ENCODE measurements at places on chromosomes 7 and 10. TPM values are rescaled to one million over a fixed set of nuclear protein-coding genes. Genes with fewer than 3 reads are reported as not detected.
A peak's percentile ranks its signal among the peaks of the same experiment; 100 is the strongest.

GRCh38 chr10:19828278-19829049, 12.2 kb downstream of the PLXDC2 start:
- H3K36me3 ChIP-seq, result no peaks in the 10 kb centered on the region
- H3K4me1 ChIP-seq, result no peaks in the 10 kb centered on the region
- no peak overlapping the region for H3K4me3 ChIP-seq
- DNase-seq, result no peak
- no peak overlapping the region for H3K27ac ChIP-seq
- H3K27me3 ChIP-seq, result no peaks in the 10 kb centered on the region

Gene RPS24
- total RNA-seq, result 1,722 TPM

DNA sequence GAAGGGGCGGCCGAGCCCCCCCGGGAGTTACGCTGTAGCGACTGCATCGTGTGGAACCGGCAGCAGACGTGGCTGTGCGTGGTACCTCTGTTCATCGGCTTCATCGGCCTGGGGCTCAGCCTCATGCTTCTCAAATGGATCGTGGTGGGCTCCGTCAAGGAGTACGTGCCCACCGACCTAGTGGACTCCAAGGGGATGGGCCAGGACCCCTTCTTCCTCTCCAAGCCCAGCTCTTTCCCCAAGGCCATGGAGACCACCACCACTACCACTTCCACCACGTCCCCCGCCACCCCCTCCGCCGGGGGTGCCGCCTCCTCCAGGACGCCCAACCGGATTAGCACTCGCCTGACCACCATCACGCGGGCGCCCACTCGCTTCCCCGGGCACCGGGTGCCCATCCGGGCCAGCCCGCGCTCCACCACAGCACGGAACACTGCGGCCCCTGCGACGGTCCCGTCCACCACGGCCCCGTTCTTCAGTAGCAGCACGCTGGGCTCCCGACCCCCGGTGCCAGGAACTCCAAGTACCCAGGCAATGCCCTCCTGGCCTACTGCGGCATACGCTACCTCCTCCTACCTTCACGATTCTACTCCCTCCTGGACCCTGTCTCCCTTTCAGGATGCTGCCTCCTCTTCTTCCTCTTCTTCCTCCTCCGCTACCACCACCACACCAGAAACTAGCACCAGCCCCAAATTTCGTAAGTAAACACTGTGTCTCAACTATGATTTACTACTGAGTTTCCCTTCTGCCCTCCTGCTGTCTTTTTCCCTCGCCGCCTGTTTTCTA, 666 bp downstream of the NRG3 start:
- no peak overlapping the region for H3K4me3 ChIP-seq
- no peaks in the 10 kb centered on the region for H3K36me3 ChIP-seq
- H3K27ac ChIP-seq, result no peak overlapping the region
- DNase-seq, result no peak
- peaks cover 39% of the 10 kb centered on the region for H3K27me3 ChIP-seq

Gene RELN
- not detected for total RNA-seq

DNA sequence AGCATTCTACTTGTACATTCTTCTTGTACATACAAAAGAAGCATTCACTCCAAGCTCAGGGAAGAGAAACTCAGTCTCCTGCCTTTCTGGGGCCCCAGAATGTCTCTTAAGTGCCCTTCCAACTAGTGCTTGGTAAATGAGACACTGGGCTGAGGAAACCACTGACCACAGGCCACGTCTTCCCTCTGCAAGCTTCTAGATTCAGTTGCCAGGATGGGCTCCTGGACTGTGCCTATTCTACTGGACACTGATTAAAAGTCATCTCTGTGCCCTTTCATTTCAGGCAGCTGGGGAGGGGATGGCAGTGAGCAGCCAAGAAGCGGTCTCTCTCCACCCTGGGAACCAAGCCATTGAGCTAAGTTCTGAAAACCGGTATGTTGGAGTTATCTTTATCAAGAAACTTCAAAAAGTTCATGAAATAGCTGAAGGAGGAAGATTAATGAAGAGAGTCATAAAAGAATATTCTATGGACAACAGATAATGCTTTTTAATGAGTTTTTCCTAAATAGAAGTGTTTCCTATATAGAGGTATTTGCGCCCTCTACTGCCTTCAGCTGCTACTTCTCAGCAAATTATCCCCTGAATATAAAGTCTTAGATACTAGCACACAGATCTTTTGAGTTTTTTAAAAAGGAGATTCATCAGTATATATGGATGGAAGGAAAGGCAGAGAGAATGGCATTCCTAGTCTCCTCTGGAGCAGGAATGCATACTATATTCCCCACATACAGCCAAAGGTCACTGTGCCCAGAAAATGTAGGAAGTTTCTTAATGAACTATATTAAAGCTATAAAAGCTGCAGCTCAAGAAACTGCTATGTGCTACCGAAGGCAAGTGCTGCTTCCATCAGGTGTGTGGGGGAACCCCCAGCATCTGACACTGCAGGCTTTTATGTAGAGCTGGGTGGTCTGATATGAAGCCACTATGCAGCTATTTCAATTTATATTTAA, 8.4 kb upstream of the IFIT1B start:
- H3K4me3 ChIP-seq, result no peak overlapping the region
- no peak overlapping the region for H3K27ac ChIP-seq
- no peak for DNase-seq
- no peaks in the 10 kb centered on the region for H3K36me3 ChIP-seq
- H3K4me1 ChIP-seq, result peaks cover 11% of the 10 kb centered on the region
- H3K27me3 ChIP-seq, result no peaks in the 10 kb centered on the region

DNA sequence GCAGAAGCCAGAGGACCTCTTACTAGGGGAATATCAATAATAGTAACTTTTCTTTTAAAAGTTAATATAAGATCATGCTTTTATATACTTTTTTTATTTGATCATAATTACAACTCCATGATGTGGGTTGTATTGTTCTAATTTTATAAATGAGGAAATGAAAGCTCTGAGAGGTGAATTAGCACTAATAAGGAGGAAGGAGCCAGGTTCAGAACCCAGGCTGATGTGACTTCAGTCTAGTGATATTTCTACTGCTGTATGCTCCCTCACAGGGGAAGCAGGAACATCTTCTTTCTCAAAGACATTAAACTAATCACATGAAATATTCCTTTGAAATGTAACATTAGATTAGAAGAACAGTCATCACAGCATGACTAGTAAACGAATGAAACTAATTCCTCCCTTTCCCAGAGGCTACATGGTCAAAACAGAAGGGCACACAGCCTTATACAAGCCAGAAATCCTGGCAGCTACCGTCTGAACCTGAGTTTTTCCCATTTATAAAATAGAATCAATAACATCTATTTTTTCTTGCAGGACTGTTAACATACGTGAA, 81.4 kb upstream of the GJD4 start:
- no peaks in the 10 kb centered on the region for H3K36me3 ChIP-seq
- H3K4me3 ChIP-seq, result no peak overlapping the region
- no peak overlapping the region for H3K27ac ChIP-seq

Gene FOXP2
- not detected for total RNA-seq

Gene MMRN2
- not detected for total RNA-seq

DNA sequence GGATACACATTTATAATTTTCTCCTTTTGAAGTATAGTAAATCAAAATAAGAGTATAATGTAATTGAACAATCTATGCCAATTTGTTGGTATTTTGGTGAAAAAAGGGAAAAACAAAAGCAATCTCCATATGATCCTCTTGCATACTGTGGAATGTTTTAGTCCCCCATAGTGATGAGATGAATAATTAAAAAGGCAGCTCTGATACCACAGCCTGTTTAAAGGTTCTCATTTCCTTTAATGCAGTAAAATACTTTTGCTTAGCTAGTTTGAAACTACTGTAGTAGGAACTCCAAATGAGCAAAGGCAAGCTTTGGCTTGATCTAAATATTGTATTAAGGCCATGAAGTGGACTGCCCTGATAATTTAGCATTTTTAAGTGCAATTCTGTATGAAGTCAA, 77.6 kb downstream of the VTI1A start:
- H3K4me3 ChIP-seq, result no peak overlapping the region
- no peak for DNase-seq
- H3K36me3 ChIP-seq, result peaks cover 11% of the 10 kb centered on the region
- H3K4me1 ChIP-seq, result peaks cover 15% of the 10 kb centered on the region
- H3K27ac ChIP-seq, result no peak overlapping the region

Gene OR9A2
- total RNA-seq, result not detected

- no peaks in the 10 kb centered on the region for H3K36me3 ChIP-seq
- H3K4me1 ChIP-seq, result no peaks in the 10 kb centered on the region
- H3K4me3 ChIP-seq, result no peak overlapping the region
- peaks cover 22% of the 10 kb centered on the region for H3K27me3 ChIP-seq
- no peak for DNase-seq
Measured at GRCh38 chr7:93178213-93178612, 30.0 kb upstream of the SAMD9L start.

- peaks cover 8% of the 10 kb centered on the region for H3K27me3 ChIP-seq
- H3K4me3 ChIP-seq, result no peak overlapping the region
- H3K36me3 ChIP-seq, result no peaks in the 10 kb centered on the region
Measured at GRCh38 chr10:122019414-122019975, 30.5 kb downstream of the TACC2 start.

DNA sequence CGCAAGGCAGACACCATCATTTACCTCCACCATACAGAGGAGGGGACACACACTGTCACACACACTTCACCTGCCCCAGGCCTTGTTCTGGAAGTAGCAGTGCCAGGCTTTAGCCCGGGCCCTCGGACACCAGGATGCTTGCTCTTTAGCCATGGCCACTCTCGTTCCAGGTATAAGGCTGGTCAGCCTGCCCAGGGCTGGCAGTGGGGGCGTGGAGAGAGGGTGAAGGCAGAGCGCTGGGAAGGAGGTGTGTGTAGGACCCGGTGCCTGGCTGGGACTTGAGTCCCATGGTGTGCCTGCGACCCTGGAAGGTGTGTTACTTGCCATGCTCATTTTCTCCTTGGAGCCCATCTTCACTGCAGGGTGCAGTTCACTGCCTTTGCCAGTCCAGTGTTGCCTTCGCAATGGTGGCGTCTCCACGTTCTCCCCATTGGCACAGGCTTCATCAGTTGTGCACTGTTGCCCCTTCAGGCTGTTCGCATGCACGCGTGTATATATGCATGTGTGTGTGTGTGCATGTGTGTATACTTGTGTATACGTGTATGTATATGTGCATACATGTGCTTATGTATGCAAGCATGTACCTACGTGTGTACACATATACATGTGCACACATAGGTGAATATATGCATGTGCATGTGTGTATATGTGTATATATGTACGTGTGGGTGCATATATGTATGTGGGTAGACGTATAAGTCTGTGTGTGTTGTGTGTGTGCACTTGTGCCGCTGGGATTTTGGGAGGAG, 153.4 kb downstream of the CAMK1D start:
- no peaks in the 10 kb centered on the region for H3K27me3 ChIP-seq
- H3K36me3 ChIP-seq, result no peaks in the 10 kb centered on the region
- DNase-seq, result no peak
- H3K4me1 ChIP-seq, result peaks cover 42% of the 10 kb centered on the region

Gene IL2RA
- total RNA-seq, result 961 TPM

Gene TEX47
- not detected for total RNA-seq

DNA sequence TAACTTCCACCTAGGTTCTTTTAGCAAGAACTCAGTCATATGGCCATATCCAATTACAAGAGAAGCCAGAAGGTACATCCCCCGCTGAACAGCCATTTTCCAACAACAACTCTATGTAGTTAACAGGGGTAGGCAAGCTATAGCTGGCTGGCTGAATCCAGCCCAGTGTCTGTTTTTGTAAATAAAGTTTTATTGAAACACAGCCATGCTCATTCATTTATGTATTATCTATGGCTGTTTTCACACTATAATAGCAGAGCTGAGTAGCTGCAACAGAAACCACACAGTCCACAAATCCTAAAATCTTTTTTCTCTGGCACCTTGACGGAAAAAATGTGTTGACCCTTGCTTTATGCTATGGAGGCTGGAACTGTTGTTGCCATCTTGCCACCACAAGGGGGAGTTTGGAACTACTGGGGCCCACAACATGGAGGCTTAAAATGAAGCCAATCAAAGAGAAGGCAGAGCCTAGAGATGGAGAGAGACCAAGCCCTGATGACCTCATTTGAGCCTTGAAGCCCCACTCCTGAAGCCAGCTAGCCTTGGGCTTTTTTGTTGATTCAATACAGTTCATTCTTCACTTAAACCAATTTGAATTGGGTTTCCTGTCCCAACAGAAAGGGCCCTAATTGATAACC, 33.3 kb upstream of the XPNPEP1 start:
- no peak overlapping the region for H3K4me3 ChIP-seq
- no peaks in the 10 kb centered on the region for H3K27me3 ChIP-seq
- DNase-seq, result peak; percentile 46
- no peaks in the 10 kb centered on the region for H3K36me3 ChIP-seq
- H3K27ac ChIP-seq, result no peak overlapping the region

GRCh38 chr7:28224172-28224571, 43.6 kb upstream of the JAZF1 start:
- H3K4me1 ChIP-seq, result no peaks in the 10 kb centered on the region
- H3K27me3 ChIP-seq, result peaks cover 16% of the 10 kb centered on the region
- DNase-seq, result no peak
- H3K4me3 ChIP-seq, result no peak overlapping the region

DNA sequence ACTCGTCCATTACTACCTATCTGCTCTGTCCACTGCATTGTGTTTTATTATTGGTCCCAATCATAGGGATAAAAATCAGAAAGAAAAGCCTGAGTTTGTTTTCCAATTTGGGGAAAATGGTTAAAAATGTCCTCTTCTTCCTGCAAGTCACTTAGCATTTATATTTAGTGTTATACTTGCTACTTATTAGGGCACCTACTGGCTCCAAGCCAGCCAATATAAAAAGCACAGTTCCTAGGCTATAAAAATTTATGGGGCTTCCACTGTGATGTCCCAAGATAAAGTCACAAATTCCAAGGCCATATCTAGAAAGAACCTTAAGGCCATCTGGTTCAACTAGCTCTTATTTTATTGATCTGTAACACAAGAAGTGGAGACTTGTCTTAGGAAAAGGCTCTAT, 3.2 kb downstream of the SLC35B4 start:
- H3K27ac ChIP-seq, result no peak overlapping the region
- H3K4me1 ChIP-seq, result peaks cover 19% of the 10 kb centered on the region
- peaks cover 2% of the 10 kb centered on the region for H3K36me3 ChIP-seq
- DNase-seq, result no peak
- no peak overlapping the region for H3K4me3 ChIP-seq
- H3K27me3 ChIP-seq, result no peaks in the 10 kb centered on the region

GRCh38 chr10:88222881-88223280, 359.5 kb downstream of the PTEN start:
- H3K4me3 ChIP-seq, result no peak overlapping the region
- H3K36me3 ChIP-seq, result no peaks in the 10 kb centered on the region
- H3K4me1 ChIP-seq, result no peaks in the 10 kb centered on the region
- no peaks in the 10 kb centered on the region for H3K27me3 ChIP-seq
- H3K27ac ChIP-seq, result no peak overlapping the region

DNA sequence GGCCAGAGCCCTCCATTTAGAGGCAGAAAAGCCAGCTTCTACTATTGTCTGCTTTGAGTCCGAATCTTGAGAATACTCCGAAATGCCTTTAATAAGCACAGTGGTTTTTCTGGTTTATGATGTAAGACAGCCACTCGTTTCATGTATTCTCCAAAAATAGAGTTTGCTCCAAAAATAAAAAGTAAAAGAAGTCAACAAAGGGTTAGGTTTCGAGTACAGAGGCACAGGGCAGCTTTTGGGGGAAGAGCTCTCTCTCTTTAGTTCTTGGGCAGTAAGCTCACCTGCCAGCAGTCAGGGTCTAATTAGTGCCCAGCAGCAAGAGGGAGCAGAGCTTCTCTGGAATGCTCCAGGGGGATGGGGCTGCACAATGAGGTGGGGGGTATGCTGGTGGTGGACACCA, 20.2 kb downstream of the CREB3L2 start:
- peaks cover 31% of the 10 kb centered on the region for H3K36me3 ChIP-seq
- H3K27me3 ChIP-seq, result no peaks in the 10 kb centered on the region
- no peak overlapping the region for H3K27ac ChIP-seq
- no peak for DNase-seq
- no peak overlapping the region for H3K4me3 ChIP-seq

- no peak overlapping the region for H3K4me3 ChIP-seq
- no peaks in the 10 kb centered on the region for H3K4me1 ChIP-seq
- no peak for DNase-seq
- H3K27me3 ChIP-seq, result no peaks in the 10 kb centered on the region
- no peak overlapping the region for H3K27ac ChIP-seq
Measured at GRCh38 chr10:64519427-64519826, 998.2 kb downstream of the REEP3 start.

Gene ABCB1
- total RNA-seq, result 5.4 TPM
